ENCODE measurements at places on chromosomes 13 and 19.

DNA sequence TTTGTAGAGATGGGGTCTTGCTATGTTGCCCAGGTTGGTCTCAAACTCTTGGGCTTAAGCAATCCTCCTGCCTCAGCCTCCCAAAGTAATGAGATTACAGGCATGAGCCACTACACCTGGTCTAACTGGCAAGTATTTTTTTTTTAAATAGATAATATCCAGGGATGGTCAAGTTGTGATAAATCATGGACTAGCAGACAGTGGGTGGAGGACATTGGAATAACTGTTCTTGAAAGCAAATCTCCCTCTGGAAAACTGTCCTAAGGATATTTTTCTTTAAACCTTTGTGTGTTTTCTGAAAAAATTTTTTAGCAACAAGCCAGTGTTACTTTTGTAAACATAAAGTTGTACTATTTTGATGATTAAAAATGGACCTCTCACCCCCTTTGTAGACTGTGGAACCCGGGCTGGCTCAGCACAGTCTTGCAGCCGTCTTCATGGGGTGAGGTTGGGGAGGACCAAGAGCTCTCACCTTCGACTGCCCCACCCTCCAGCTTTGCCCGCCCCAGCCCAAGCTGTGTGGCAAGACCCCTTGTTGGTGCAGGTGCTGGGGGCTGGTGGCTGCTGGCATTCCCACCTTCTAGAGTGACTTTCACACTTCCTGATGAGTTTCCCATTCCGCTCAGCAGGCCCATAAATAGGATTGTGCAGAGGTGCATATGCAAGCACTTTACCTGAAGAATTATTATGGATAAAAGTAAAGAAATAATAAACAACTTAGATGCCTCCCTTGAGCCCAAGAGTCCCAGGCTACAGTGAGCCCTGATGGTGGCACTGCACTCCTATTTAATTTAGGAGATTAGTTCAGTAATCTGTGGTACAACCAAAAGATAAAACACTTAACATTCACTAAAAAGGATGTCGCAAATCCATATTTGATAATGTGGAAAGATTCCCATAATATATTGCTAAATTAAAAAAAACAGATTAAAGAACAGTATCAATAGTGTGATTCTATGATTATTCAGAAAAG, 107.3 kb downstream of the GADD45B start:
- no peak for DNase-seq

DNA sequence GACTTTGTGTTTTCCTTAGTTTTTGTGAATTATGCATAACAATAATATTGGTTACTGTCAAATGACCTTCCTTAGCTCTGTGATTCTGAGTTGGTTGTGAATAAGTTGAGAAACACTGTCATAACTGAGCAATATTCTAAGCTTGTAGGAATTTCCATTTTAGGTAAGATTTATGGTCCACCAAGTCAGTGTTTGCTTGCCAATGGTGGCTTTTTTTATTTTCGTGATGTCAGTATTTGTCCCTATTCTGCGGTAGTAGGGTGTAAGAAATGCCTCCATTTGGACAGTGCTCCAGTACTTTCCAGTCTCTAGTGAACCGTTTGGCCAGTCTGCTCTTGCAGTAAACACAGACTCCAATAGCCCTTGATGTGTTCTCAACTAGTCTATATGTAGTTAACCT, 94.7 kb downstream of the FRY start:
- no peak for DNase-seq

GRCh38 chr13:72139192-72139591, 272.2 kb upstream of the DACH1 start:
- DNase-seq: no peak

- DNase-seq: no peak
These were observed 823 bp downstream of the TLE5 start for GRCh38 chr19:3061182-3062161.

DNA sequence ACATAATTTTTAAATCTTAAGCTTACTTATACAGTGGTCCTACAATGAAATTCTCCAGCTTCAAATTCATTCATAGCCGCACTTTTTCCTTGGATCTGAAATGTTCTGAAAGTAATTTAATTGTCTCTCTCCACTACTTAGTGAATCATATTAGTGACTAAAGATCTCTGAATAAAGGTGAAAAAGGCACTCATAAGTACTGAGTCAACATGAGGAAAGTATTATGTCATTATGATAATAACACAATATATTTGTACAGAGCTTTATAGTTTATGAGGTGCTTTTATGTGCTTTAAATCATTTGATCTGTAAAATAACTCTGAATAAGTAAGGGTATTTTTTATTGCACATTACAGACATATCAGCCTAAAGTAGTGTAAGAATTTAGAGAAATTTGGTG, 628.2 kb upstream of the SLITRK5 start:
- DNase-seq: no peak

DNA sequence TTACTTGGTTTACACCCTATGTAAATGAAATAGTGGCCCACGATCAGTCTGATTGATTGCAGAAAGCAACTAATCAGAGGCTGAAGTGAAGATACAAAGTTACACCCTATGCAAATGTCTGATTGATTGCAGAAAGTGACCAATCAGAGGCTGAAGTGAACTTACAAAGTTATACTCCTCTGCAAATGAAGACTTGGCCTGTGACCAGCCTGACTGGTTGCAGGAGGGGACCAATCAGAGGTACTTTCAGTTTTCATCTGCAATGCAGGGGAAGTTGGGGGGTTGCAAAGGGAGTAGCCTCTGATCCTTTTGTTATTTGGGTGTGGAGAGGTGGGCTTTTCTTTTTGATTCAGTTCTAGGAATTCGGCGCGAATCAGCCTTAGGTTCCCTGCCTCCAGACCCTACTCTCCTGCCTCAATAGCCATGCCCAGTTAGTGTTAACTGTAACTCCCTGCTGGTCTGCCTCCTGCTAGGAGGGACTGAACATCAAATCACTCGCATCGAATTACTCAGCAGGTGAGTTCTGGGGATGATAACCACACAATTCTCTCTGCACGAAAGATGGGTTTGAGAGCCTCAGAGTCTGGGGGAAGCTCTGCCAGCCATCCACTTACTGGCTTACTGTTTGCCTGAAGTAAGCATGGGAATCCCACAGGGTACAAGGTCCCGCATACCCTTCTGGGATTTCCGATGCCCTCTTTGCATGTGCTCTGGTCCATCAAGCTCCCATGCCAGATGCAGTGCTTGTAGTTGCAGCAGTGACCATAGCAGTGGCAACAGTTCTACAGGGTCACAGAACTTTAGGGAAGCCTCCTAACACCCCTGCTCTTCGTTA, 7.5 kb downstream of the ARL11 start:
- DNase-seq: no peak

DNA sequence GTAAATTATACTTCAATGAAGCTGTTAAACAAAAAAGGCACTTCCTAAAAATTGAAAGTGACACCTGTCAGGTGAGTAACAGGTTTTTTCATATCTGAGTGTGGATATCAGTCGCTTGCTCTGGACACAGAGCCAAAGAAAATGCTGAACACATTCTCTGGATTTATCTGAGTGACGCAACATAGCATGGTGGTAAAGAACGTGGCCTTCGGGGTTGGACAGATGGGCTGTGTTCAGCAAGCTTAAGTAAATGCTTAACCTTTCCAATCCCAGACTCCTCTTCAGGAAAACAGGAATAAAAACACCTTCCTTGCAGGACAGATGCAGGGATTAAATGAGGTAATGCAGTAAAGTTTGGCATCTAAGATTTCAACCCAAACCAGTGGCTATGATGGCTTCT, 132.0 kb downstream of the FOXO1 start:
- no peak for DNase-seq

DNA sequence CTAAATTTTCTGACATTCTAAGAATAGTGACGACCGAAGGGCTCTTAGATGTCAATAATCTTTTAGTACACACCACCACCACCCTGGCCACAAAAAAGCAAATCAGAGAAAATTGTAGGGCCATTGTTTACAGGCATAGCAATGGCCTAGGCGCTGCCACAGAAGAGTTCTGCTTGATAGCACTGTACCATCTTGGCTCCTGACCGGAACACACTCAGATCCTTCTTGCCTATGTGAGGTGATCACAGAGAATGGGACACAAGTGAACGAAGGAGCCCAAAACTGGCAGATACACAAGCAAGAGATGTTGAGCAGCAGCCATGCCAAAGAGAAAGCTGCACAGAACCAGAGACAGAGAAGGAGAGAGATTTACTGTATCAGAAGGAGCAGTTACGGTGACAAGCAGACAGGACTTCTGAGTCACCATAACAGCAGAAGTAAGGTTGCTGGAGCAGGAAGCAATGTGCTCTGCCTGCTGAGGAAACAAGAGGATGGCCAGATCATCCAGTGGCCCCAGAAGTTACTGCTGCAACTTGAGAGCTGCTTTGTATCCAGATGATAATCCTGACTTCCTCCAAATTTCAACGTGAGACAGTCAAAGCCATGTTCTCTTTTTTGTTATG, 105.2 kb downstream of the SLITRK6 start:
- no peak for DNase-seq

GRCh38 chr19:2330632-2331284, 2.3 kb downstream of the SPPL2B start:
- no peak for DNase-seq

DNA sequence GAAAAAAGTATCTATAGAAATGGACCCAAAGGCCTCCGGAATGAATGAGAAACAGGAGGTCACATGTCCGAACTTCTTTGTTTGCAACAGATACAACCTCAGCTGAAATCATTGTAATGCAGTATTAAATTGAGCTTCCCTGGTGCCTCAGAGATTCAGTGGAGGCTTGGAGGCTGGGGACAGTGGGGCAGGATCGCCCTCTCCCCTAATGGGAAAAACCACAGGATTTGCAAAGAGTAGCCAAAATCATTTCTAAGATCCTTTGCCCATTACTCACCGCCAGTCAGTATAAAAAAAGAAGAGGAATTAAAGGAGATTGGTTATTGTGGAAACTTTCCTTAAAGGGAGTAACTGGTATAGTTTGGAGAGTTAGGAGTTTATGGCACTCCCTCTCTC, 30.4 kb upstream of the IRS2 start:
- no peak for DNase-seq

DNA sequence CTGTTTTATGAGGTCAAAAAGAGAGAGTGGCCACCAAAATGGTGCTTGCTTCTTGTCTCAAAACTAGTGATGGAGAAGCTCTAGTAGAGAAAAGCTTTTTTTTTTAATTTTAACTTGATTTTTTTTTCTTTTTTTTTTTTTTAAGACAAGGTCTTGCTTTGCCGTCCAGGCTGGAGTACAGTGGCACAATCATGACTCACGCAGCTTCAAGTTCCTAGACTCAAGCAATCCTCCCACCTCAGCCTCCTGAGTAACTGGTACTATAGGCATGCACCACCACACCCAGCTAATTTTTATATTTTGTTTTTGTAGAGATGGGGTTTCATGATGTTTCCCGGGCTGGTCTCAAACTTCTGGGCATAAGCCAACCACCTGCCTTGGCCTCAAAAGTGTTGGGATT, 279.0 kb downstream of the TBC1D4 start:
- no peak for DNase-seq

GRCh38 chr19:6876748-6877147, 10.6 kb upstream of the ADGRE1 start:
- DNase-seq: no peak

GRCh38 chr19:3570606-3571011, 2.1 kb upstream of the HMG20B start:
- DNase-seq: no peak

GRCh38 chr13:110240352-110240751, 66.6 kb downstream of the COL4A1 start:
- no peak for DNase-seq

GRCh38 chr19:44212250-44212865, at the start of gene ZNF227:
TSS of gene ZNF227 (plus strand) at chr19:44212532. CDS start at chr19:44217793, 5,261 bp downstream.
- DNase-seq: peak; percentile 35

GRCh38 chr19:5935473-5936291, 21.6 kb downstream of the CAPS start:
- DNase-seq: no peak

DNA sequence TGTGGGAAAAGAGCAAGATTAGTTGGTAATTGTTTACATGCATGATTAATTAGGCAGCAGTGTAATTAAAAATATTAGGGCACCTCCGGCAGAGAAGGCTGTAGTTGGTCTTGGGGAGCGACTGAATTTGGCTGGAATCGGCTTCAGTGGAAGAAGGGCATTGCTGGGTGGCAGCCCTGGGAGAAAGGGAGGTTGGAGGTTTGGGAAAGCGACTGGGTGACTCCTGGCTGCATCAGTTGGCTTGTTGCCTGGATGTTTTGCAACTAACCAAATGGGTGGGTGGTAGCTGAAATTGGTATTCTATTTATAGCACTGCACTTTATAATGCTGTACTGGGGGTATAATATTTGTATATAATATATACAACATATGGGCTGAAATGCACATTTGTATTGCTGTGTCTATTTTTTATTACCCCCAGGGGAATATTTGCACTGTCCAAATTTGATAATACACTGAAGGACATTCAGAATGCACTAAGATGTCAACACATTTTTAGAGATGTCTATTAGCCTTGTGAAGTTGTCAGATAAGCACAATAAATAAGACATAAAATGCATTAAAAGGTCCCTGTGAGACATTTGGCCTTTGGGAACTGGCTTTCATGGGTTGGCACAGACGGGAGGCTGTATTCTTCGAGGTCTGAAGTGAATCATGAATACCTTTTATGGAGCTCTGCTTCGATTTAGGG, 1.7 kb downstream of the B3GLCT start:
- DNase-seq: no peak

DNA sequence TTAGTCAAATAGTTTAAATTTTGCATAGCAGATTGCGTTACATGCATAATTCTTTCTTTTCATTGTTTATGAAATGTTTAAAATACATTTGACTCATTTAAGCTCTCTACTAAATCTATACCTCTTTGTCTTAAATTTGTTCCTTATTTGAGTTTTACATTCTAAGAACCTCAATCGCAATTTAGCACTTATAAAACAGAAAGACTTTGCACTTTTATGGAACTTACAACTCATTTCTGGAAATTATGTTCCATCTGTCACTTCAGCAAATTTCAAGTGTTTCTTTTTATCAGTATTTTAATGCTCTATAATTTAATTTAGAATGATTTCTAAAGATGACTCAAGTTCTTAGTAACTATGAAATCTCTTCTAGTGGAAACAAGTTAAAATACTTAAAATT, 1505.8 kb upstream of the SPRY2 start:
- DNase-seq: no peak

GRCh38 chr19:42178791-42179674, 38.4 kb downstream of the DEDD2 start:
- no peak for DNase-seq

GRCh38 chr13:28584873-28585381, 74.0 kb upstream of the POMP start:
- DNase-seq: no peak

GRCh38 chr13:76387566-76387965, 498.6 kb downstream of the KCTD12 start:
- no peak for DNase-seq

All from T47D (cell line).